Omental fat pad (tissue), 4 donors: ENCODE measurements at places on chromosomes 4 and X. TPM values are rescaled to one million over a fixed set of nuclear protein-coding genes. Genes with fewer than 3 reads are reported as not detected.
A peak's percentile ranks its signal among the peaks of the same experiment; 100 is the strongest.

GRCh38 chr4:163484906-163485305 is 9.6 kb upstream of the TMA16 start:
- peak; percentile 36 for DNase-seq

GAGE12J gene
- not detected for total RNA-seq

- no peak for DNase-seq
Measured at GRCh38 chrX:11628399-11628798, 37.3 kb downstream of the ARHGAP6 start.

- DNase-seq = no peak
Measured at GRCh38 chr4:94895081-94895480, 137.3 kb downstream of the BMPR1B start.

DNA sequence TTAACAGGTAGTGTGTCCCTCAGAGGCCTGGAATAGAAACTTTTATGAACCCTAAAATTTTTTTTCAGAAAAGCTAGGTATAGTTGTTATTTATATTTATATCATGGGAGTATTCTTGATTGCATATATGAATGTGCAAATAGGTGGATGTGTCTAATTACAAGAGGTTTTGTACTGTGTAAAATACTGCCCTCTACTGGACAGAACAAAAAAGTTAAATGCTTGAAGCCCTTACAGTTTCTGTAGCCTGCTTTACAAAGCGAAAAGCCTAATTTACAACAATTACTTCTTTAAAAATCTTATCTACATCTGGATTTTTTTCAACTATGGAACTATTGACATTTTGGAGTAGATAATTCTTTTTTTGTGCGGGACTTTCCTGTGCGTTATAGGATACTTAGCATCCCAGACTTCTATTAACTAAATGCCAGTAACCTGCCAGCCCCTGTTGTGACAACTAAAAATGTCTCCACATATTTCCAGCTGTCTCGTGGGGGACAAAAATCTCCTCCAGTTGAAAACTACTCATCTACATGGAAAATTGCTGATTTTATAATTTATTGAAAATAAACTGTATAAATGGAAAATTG is 35.1 kb downstream of the ENPEP start:
- no peak for DNase-seq

DNA sequence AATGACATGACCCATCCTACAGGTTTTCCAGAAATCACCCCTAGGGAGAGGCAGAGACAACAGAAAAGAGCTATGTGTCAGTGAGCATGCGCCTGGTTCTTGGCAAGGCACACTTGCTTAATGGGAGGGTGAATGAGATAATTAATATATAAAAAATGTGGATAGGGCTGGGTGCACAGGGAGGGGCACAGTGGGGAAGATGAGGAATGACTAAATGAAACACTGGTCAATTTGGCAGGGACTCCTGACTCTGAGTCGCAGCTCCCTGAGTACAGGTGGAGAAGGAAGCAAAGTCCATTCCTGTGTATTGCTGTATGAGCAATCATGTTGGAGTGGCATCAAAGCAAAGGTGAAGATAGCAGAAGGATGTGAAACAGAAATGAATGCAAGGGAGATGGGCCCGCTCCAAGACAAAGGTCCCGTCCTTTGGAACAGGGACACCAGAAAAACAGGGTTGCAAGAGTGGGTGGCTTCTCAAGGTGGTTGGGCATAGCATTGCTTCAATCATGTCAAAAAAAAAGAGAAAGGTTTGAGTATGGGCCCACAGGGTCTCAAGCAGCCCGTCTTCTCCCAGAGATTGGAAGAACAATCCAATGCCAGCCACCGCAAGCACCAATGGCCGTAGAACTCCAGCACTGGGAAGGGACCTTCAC is 278.4 kb upstream of the AGTR2 start:
- no peak for DNase-seq

- DNase-seq = no peak
Measured at GRCh38 chr4:16212138-16212782, 14.0 kb downstream of the TAPT1 start.

GRCh38 chrX:125810856-125811255 is 355.2 kb downstream of the DCAF12L2 start:
- DNase-seq = no peak

GRCh38 chrX:45508454-45508853 is 307.8 kb upstream of the DIPK2B start:
- DNase-seq = no peak

- peak; percentile 82 for DNase-seq
Measured at GRCh38 chr4:189940178-189941004, at the start of gene FRG1. TSS of gene FRG1 (plus strand) at chr4:189940872. CDS start at chr4:189941010, 138 bp downstream.

DNA sequence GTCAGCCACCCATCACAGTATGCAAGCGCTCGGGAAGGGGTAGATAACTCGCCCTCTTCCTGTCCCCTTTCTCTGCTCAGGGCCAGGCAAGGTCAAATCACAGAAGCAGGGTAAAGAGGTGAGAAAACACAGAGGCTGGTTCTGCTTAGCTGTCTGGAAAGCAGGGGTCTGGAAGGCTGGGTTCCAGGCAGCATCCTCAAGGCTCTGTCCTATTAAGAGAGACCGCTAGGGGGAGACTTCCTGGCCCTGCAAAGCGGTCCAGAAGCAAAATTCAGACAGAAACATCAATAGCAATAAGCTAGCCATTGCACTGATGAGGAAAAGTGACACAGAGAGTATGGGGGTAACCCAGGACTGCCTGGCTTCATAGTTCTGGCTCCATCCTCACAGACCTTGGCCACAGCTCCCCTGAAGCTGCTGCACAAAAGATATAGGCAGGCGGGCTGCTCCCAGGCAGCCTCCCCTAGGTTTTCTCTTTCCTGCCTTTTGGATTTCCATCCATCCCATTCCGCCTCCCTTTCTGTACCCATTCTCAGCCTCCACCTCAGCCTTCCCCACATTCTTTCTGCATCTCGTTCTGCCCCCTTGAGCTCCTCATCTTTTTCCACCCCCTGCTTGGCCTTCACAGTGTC is 308.5 kb downstream of the EVC2 start:
- no peak for DNase-seq

- DNase-seq = no peak
Measured at GRCh38 chrX:50068285-50068563, 132.6 kb downstream of the AKAP4 start.

DNA sequence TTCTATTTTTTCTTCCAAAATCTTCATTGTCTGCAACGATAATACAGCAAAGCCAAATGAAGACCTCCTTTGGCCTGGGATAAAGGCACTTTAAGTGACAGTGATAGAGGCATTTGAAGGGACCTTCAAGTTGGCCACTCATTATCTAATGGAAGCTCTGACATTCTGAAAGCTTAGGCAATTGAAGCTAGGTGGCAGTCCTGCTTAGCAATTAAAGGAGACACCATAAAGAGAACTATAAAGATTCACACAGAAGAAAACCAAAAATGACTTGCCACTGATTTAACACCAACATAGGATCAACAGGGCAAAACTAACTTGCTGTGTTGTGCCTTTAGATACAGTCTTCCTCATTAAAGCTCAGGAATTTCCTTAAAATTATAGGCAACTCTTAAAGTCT is 103.3 kb upstream of the TSPAN7 start:
- no peak for DNase-seq

SRPX2 gene
- 77.9 TPM for total RNA-seq

DNA sequence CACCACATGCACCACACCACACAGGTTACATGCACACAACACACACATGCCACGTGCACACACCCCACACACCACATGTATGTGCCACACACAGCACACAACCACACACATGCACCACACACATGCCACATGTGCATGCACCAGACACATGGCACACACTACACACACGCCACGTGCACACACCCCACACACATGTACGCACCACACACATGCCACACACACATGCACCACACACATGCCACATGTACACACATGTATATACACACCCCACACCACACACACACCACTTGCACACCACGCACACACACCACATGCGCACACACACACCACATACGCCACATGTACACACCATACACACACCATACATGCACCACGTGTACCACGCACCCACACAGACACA is 19.6 kb upstream of the MSANTD1 start:
- DNase-seq = no peak

IL1RAPL2 gene
- total RNA-seq = not detected

- no peak for DNase-seq
Measured at GRCh38 chrX:40169193-40170101, 71.7 kb upstream of the BCOR start.

GRCh38 chr4:143397335-143397734 is 60.7 kb downstream of the GAB1 start:
- no peak for DNase-seq

GRCh38 chrX:14573161-14573560 is 43.8 kb downstream of the GLRA2 start:
- no peak for DNase-seq

GRCh38 chr4:138190452-138190858 is 51.7 kb downstream of the SLC7A11 start:
- DNase-seq = no peak

GRCh38 chr4:108378164-108378563 is 209.4 kb upstream of the LEF1 start:
- no peak for DNase-seq

DNA sequence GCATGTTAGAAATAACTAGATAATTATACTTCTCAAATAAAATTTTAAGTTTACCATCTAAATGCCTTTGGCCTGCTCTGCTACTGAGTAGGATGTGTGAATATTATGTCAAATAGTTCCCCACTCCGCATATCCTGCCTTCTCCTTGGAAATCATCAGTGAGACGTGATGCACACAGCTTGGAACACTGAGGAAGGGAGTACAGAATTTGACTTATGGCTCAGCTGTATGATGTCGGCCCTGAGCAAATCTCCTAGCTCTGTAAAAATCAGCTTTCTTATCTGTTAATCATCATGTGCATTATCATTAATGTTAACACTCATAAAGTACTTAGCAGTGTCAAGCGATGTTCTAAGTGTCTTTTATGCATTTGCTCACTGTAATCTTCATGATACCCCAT is 241.0 kb upstream of the ANKRD50 start:
- DNase-seq = no peak

DNA sequence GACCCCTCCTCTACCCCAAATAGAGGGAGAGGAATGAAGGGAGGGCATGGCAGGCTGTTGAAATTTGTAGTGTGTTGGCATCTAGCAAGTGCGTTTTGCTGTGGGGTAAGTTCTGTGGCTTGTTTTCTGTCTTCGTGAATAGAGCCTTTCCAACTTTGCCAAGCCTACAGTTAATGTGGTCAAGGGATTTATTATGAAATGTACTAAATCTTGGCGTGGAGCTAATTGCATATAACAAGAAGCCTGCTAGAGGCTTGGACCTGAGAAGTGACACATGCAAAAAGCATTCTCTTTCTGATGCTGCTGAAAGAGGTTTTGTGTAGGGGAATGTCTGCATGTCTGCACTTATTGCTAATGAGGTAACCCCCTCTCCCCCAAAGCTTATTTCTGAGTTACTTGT is 132.2 kb downstream of the BMPR1B start:
- no peak for DNase-seq

- no peak for DNase-seq
Measured at GRCh38 chrX:151703487-151703886, 8.2 kb downstream of the PRRG3 start.

FANCB gene
- 1.0 TPM for total RNA-seq

GRCh38 chr4:31592293-31592692 is 872.1 kb downstream of the PCDH7 start:
- no peak for DNase-seq

GRCh38 chrX:42485601-42486000 is 292.4 kb downstream of the PPP1R2C start:
- DNase-seq = no peak

CHRDL1 gene
- 202 TPM for total RNA-seq

GRCh38 chr4:8586671-8587468 is 5.7 kb upstream of the CPZ start:
- no peak for DNase-seq

GRCh38 chr4:37615059-37615719 is 71.0 kb downstream of the RELL1 start:
- DNase-seq = no peak

GRCh38 chr4:4995908-4996265 is 23.4 kb downstream of the CYTL1 start:
- no peak for DNase-seq

DNA sequence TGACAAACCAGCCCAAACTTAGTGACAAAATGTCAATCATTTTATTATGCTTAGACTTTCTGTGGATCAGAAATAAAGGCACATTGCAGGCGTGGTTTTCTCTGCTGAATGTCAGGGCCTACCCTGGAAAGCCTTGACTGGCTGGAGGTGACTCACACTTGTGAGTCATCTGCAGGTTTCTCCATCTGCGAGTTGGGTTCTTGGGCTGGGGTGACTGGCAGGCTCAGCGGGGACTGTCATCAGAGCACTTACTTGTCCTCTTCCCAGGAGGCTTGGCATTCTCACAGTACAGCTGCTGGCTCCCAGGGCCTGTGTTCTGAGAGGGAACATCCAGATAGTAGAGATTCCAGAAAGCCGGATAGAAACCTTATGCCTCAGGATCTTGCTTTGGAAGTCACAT is 153.8 kb upstream of the AGA start:
- DNase-seq = no peak

WDR17 gene
- total RNA-seq = 3.5 TPM

DNA sequence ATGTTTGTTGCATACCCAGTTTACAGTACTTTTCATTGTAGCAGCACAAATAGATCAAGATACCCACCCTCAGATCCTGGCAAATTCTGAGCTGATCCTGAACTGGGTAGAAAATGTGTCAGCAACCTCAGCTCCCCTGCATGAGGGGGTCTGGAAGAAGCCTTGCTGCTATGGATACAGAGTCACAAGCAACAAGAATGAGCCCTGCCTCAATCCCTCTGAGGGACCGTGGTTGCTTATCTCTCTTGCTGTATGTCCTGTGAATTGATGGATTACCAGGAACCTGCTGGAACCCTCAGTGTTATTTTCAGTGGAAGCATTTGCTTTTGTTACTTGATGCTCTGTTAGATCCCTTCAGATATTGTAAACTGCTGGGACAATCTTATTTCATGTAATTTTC is 331.0 kb downstream of the STIM2 start:
- no peak for DNase-seq

KCTD8 gene
- total RNA-seq = 3.2 TPM

DNA sequence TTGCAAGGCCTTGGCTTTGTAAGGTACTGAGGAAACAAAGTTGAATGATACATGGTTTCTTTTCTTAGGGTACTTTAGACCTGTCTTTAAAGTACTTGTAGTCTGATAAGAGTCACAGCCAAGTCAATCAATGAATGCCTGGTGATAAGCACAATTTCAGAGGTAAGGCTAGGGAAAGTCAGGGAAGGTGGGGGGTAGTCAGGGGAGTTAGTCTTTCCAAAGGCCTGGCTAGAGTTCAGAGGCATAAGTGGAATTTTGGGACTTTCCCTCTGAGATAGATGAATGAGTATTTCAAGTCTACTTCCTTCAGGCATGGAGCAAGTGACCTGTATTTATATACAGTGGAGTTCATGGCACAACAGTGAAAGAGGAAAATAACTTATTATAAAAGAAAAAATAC is 78.3 kb downstream of the SLC4A4 start:
- DNase-seq = no peak
